ENCODE measurements at places on chromosomes 2 and 18. TPM values are rescaled to one million over a fixed set of nuclear protein-coding genes. Genes with fewer than 3 reads are reported as not detected.

Gene MC2R
- polyA plus RNA-seq = not detected

Gene COL6A3
- polyA plus RNA-seq = 522 TPM

Gene RAB27B
- 0.33 TPM for polyA plus RNA-seq

Gene DQX1
- polyA plus RNA-seq = not detected

Gene CCNT2
- polyA plus RNA-seq = 9.1 TPM

- DNase-seq = peak; percentile 85
These were observed 1.4 kb upstream of the ACMSD start for GRCh38 chr2:134836986-134837385.

DNA sequence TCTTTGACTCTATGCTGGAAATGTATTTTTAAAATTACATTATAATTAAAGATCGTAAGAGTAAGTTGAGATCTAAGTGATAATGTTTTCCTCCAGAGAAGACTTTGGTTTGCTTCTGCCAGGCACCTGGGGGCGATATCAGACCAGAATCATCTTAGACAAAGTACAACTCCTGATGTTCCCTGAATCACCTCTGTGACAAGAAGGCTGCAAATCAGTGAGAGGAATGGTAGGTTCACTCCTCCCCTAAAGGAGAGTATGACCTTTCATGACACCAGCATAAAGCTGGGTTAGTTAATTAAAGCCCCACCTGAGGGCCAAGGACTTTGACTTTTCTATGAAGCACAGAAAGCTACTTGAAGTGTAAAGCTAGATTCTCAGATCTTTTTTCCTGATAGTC lies 114.4 kb upstream of the DTNA start:
- no peak for DNase-seq

- DNase-seq = no peak
These were observed 59.4 kb upstream of the MSTN start for GRCh38 chr2:190121971-190122370.

DNA sequence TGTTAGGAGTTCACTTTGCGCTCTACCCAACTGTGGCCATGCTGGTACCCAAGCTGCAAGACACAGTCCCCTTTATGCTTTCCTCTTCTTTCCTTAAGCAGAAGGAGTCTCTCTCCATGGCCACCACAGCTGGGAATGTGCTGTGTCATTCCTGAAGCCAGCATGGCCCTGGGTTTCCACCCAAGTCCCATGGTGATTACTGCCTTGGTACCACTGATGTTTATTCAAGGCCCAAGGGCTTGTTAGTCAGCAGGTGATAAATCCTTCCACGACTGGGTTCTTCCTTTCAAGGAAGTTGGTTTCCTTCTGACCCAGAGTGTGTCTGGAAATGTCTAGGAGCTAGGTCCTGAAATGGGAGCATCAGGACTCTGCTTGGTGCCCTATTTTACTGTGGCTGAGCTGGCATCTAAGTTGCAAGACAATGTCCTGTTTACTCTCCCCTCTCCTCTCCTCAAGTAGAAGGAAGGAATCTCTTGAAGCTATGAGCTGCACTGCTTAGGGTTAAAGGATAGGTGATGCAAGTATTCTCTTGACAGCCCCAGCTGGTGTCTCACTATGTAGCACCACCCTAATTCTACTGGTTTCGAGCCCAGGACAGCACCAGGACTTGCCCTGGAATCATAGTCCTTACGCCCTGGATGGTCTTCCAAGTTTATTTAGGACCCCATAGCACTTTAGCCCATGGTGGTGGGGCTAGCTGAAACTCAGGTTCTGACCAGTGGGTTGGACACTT lies 18.7 kb upstream of the NUP35 start:
- DNase-seq = peak; percentile 13

DNA sequence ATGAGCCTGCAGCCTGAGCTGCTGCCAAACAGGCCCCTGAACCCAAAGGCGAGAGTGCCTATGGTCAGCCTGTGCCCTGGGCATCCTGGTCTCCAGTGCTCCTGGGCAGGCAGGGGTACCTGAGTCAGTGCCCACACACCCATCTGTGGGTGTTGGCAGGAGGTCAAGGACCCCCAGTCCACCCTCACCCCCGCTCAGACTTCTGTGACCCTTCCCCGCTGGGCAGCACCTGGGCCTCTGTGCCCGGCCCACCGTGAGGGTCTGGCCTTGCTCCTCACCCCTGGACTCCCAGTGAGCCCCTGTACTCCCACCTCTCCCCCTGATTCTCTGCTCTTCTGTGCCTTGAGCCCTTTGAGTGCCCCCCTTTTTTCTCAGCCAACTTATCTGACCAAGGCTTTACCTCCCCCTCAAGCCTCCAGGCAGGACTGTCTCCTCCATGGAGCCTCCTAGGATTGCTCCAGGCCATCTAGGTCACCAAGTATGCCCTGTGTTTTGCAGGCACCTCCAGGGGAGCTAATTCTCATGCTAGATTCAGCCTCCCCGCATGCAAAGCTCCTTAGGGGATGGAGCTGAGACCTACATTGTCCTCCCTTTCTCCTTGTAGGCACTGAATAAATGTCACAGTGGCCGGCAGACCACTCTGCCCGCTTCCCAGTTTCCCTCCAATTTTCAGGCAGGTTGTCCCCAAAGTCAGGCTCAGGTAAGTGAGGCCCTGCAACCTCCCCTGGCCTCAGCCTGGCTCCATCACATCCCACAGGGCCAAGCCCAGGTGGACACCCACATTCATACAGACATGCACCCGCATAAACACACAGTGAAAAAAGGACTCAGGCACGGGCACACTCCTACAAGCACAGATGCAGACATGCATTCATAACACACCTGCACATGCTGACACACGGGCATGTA lies 21.9 kb upstream of the PTMA start:
- DNase-seq = no peak

- DNase-seq = no peak
These were observed 266.5 kb downstream of the NEDD4L start for GRCh38 chr18:58310517-58310916.

DNA sequence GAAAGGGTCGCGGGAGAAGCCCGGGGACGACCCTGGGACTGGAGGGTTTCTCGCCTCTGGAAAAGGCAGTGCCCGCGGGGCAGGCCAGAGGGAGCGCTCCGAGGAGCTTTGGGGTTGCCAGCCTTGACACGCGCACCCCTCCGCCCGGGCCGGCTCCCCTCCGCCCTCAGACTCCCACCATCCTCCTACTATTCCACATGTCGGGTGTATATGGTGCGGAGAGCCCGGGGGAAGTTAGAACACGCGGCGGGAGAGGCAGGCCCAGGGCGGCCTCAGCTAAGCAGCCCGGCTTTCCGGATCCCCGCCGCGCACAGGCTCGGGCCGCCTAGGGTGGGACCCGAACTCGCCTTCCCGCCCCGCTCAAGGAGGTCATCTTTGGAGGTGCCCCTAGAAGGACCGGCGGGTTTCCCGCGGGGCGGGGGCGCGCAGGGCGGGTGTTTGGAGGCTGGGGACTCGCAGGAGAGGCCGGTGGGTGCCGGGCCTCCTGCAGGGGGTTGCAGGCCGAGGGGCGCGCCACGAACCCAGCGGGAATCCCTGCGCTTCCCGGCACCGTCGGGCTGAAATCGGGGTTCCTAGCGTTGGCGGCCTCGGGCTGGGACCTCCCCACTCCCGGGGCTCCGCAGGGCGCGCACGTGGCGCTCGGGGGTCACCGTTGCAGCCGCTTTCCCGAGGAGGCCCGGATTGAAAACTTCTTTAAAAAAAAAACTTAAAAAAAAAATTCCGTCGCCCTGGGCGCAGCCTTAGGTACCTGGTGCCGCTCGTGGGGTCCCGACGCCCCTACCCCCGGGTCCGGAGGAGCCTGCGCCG lies 3.7 kb downstream of the NFATC1 start:
- no peak for DNase-seq

DNA sequence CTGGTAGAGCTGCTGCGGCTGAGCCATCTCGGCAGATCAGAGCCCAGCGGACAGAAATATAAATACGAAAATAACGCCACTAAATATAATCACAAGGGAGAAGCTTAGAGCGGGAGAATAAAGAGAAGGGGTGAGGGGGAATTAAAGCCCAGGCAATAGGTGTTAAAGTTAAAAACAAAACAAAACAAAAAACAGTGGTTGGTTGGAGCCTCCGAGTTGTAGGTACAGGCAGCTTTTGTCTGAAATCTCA lies 1.3 kb upstream of the MEIS1 start:
- DNase-seq = no peak

GRCh38 chr18:172361-172760 lies 14.0 kb downstream of the USP14 start:
- DNase-seq = no peak

DNA sequence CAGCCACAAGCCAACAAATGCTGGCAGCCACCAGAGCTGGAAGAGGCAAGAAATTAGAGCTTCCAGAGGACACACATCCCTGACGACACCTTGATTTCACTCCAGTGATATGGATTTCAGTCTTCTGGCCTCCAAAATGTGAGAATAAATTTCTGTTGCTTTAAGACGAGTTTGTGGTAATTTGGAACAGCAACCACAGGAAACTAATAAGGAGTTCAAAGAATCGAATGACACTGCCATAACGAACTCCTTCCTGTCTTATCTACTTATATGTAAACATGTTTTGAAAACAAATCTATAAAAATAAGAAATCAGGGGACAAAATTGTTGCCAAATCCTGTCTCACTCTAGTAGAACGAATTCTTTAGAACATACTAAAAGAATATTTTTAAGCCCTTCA lies 75.8 kb downstream of the GRB14 start:
- DNase-seq = no peak

- DNase-seq = peak; percentile 32
These were observed 145.2 kb downstream of the DTNB start for GRCh38 chr2:25528173-25528572.

GRCh38 chr2:173254659-173255058 lies 100.0 kb upstream of the CDCA7 start:
- no peak for DNase-seq

DNA sequence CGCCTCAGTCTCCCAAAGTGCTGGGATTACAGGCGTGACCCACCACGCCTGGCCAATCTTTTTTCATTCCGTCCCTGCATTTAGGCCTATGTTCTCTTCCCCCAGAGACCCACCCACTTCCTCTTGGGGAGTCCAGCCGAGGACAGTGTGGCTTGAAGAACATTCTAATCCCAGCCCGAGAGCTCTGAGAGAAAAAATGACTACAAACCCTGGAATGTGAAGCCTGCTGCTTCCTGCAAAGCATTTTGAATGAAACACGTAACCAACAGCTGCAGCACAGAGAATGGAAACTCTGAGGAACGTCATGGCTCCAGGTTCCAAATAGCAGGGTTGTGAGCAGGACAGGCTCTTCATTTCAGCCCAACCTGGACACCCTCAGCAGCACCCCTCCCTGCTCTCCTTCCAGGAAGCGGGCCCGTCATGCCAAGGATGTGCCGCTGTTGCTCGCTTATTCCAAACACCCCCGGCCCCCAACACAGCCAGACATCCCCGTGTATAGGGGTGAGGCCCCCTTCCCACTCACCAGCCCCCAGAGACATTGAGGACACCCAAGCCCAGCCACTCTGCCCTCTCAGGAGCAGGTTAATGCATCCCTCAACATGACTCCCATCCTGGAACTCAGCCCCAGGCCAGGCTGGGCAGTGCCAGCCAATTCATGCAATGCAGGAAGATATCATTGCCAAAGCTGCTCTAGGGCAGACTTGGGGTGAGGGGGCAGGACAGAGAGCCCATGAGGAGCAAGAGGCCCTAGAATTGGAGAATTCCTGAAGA lies 139.8 kb downstream of the ZFP36L2 start:
- DNase-seq = peak; percentile 99

- DNase-seq = no peak
These were observed 114.5 kb downstream of the INSIG2 start for GRCh38 chr2:118202707-118203303.

GRCh38 chr2:231032575-231033140 lies 4.7 kb upstream of the C2orf72 start:
- no peak for DNase-seq

DNA sequence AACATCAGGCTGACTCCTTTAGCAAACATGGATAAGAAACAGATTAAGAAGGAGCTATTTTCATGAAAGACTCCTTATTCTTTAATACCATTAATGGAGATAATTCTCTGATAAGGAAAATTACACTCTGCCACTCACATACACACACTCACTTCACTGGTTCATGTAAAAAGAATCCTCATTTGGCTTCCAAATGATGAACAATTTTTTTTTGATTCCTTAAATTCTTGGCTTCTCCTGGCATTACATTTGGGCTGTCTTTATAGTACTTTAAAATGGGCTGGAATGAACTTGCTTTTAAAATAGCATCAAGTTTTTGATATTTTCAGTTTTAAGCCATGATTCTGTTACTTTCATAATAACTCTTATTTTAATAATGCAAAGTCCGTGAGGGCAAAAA lies 328.6 kb downstream of the SLC8A1 start:
- DNase-seq = no peak

GRCh38 chr18:9951022-9951859 lies 37.4 kb downstream of the VAPA start:
- DNase-seq = no peak

DNA sequence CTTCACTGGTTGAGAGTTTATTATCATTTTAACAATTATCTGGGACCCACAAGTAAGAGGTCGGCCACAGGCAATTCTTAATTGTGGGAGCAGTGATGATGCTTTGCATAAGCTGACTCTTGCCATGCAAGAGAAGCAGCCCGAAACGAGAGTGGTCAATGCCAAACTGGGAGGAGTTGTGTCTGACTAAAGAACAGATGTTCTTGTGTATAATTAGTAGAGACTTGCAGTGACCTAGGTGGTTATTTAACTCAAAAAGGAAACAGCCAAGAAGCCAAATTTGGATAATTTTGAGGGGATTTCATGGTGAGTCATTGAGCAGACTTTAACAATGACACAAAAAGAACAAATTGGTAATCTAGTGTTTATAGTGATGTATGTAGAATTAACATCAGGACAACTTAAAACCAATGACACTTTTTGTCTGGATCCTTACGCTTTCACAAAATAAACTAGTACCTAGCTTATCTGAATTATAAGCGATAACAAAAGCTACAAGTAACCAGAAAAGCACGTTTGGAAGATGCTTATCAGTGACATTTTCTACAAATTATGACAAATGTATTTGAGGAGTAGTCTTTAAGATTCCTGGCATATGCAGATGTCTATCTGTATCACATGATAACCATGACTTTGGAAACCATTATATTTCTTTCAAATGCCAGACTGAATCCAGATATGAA lies 184.7 kb upstream of the DLGAP1 start:
- DNase-seq = no peak

DNA sequence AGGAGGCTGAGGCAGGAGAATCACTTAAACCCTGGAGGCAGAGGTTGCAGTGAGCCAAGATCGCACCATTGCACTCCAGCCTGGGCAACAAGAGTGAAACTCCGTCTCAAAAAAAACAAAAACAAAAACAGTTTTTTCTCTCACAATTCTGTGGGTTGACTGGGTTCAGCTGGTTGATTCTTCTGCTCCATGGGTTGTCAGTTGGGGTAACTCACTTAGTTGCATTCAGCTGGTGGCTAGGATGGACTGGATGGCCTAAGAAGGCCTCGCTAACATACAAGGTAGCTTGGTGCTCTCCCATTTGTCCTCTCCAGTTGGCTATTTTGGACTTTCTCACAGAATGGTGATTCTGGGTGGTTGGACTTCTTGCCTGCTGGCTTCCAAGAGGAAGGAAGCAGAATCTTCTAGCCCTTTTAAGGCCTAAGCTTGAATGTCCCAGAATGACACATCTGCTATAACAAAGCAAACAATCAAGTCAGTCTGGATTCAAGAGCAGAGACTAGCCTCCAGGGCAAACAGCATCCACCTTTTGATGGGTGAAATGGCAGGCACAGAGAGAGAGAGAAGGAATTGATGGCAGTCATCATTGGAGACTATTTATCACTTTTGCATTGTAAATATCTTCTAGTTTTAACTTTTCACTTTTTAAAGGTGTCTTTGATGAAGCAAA lies 17.9 kb downstream of the LAMA3 start:
- DNase-seq = no peak

Data from BJ (cell line).